ENCODE measurements at places on chromosomes 16 and 17.

GRCh38 chr16:1283996-1284616, 25.3 kb upstream of the UBE2I start:
- no peak for DNase-seq

DNA sequence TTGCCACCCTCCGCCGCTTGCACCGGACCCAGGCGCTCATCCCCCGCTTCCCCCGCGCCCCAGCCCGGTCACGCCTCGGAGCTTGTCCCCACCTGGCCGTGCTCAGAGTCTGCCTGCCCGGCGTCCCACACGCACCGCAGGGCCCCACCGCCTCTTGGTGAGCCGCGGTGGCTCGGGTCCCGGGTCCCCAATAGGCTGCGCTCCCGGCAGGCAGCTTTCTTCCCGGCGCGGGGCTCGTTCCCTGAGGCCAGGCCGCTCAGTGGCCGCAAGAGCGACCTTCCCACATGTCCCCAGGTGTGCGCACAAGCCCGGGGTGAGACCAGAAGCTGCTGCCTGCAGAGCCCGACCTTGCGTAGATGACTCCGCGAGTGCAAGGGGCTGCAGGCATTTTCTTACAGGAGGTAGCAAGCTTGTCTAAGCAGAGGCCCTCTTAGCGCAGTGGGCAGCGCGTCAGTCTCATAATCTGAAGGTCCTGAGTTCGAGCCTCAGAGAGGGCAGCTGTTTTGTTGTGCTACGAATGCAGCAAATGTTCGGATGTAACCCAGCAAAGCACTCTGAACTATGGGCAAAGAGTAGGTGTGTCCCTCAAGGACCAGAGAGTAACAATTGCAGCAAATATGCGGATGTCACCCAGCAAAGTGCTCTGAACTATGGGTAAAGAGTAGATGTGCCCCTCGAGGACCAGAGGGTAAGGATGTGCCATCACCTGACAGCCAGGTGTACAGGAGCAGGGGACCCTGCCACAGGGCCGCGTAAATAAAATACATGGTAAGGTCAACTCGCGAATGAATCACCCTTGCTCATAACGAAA, 15.6 kb downstream of the TLE7 start:
- DNase-seq, result no peak

DNA sequence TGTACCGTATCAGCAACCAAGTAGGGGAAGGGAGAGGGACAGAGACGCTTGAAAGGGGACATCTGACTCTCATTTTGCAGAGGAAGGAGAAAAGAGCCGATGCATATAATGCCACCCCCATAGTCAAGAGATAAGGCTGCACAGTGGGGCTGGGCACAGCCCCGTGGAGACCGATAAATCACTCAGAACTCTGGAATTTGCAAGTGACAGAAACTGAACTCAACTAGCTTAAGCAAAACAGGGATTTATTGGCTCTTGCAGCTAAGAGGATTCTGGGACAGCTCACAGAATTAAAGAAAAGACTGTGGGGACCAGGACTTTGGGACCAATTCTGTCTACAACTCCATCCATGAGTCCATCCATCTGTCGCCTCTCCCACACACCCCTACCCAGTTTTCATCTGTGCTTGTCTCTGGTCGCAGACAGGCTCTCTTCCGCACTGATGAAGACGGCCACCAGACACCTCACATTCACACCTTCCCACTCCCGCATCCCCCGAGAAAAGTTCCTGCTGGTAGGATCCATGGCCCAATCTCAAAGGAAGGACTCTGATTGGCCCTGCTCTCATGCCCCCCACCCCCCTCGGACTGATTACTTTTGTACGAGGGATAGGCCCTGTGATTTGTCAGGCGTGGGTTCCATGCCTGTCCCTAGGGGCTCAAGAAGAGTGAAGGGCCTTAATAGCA, 105.9 kb upstream of the RPL38 start:
- no peak for DNase-seq

- no peak for DNase-seq
These were observed 31.9 kb upstream of the HOXB13 start for GRCh38 chr17:48760411-48760810.
